ENCODE measurements at places on chromosomes 16 and 17.
A peak's percentile ranks its signal among the peaks of the same experiment; 100 is the strongest.

- DNase-seq: peak; percentile 40
These were observed 404.8 kb upstream of the HSBP1 start for GRCh38 chr16:83402967-83403366.

GRCh38 chr16:3066440-3066748 lies 954 bp downstream of the IL32 start:
- DNase-seq: no peak

DNA sequence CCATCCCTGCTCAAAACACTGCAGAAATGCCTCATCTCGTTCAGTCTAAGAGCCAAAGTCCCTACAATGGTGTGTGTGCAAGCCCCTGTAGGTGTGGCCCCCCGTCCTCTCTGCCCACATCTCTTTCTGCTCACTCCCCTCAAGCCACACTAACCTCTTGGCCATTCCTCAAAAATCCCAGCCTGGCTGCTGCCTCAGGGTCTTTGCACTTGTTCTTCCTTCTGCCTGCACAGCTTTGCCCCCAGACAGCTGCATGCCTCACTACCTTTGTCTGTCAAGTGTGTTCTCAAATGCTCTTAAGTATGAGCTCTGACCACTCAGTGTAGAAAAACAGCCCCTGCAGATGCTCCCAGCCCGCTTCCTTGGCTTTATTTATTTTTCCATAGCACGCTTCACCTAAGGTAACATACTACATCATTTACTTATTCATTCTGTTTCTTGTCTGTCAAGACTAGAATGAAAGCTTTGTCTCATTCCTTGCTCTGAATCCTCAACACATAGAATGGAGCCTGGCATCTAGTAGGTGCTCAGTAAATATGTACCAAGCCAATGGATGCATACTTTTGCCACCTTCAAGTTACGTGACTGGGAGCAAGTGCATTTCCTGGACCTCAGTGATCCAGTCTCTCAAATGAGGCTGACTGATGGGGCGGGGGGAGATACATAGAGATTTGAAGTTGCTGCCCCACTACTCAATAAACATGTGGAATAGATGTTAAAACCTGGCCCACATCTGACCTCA lies 38.1 kb downstream of the RAI1 start:
- no peak for DNase-seq

- DNase-seq: no peak
These were observed 23.6 kb downstream of the ALOX15B start for GRCh38 chr17:8062435-8062806.

DNA sequence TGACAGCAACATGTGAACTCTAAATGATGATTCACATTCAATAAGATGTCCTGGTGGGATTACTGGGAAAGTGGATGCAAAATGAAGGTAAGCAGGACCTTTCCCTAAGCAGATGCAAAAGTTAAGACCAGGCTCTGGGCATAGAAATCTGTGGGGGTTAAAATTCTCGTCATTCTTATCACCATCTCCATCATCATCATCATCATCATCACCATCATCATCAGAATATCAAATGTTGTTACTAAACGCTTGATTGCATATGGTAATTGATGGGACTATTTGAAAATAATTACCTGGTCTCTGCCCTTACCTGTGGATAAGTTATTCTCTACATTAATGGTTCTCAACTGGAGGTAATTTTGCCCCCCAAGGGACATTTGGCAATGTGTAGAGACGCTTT lies 41.9 kb upstream of the TMEM132E start:
- DNase-seq: no peak

DNA sequence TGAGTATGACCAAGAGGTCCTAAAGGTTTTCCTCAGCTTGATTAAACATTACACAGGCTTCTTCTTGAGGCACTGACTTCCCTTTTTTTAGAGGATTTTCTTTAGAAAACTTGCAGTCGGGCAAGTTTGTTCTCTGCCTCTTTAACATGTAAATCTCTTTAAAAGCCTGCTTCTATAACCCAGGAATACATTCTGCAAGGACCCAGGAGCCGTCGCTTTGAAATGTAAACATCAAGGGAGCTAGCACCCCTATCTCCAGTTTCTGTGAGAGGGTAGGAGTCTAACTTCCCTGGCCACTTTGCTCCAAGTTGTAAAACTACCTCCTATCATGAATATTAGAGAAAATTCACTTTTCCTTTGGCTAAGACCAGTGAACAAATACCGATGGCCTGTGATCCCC lies 201.5 kb upstream of the CPHXL start:
- no peak for DNase-seq

GRCh38 chr17:44362949-44363612 lies 572 bp downstream of the FAM171A2 start:
- DNase-seq: peak; percentile 56

DNA sequence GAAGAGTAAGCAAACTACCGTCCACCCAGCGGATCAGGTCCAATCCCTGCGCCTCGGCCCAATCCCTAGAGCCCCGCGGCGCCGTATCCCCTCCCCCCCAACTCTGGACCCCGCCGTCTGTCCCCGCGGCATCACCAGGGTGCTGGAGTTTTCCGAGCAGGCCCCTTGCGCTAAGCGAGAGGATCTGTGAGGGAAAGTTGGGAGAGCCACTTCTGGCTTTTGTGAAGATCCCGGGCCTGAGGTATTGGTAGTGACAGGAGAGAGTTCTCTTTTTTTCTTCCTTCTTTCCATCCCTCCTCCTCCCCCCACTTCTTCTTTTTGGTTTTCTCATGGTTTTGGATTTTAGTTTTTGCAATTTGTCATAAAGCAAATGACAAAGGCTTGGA lies 3.5 kb upstream of the DLX4 start:
- no peak for DNase-seq

DNA sequence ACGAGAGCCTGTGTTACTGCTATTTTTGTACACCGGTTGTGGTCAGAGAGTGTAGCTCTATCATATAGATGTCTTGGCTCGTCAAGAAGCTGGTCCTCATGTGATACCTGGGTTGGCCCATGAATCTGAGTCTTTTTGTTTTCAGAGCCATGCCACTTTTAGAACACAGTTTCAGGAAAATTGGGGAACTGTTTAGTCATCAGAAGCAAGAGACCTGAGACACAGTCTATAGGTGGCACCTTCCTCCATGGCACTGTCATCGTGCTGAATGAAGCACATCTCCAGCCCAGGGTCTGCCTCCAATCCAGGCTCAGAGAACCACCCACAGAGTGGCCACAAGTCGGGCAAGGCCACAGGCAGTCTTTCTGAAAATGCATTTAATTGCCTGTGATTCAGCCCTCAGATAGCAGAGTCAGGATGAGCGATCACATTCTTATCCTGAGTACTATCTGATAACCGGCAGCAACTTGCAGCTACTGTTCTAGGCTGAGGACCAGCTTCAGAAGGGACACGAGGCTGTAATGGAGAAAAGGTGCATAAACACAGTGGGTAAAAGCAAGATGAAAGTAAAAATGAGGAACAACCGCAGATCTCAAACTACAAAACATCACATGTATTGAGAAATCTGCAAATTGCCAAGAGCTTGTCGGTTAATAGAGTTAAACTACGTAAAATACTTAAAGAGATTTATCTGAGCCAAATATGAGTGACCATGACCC lies 14.2 kb upstream of the HAPSTR1 start:
- peak; percentile 57 for DNase-seq

- DNase-seq: no peak
These were observed 4.2 kb downstream of the SYT17 start for GRCh38 chr16:19172098-19172780.

GRCh38 chr17:73156166-73156840 lies 8.5 kb upstream of the SSTR2 start:
- peak; percentile 92 for DNase-seq

- no peak for DNase-seq
These were observed 39.8 kb downstream of the NF1 start for GRCh38 chr17:31134576-31134975.

DNA sequence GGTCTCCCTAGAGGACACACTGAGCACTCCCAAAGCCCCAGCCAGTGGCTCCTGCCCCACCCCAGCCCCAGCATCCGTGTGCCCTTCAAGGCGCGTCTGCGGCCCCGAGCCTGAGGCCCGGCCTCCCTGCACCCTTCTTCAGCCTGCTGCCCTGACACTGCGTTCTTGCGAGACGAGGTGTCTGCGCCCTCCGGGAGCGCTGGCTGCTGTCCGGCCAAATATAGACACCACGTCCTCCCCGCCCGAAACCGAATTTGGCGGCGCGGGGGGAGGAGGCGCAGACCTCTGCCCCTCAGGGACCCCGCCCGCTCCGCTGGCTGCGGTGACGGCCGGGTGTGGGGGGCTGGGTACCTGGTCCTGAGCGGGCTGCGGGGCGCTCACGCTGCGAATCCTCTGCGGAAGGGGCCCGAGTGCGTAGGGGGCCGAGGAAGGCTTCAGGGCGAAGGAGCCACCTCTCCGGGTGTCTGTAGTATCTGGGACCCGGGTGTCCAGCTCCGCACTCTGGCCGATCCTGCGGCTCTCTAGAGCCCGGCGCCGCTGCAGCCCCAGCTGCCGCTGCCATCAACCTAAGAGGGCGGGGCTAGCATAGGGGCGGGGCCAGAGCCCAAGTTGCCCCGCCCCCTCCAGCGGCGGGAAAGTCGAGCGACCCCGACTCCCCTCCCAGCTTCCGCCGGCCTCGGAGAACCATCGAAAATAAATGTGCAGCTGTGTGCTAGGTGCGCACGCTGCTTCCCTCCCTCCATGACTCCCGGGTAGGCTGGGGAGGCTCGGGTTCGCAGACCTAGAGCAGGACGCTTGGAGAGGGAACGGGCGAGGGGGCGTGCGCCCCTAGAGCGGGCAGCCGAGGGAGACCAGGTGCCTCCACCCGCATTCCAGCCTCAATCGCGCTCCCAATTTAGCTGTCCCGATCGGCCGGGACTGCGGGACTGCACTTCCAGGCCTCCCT lies at the start of gene CORO6:
Gene CORO6, minus strand, starts transcription at position 576 of the 946 bp plus-strand sequence. CDS start 1,491 bp downstream, outside the sequence.
- peak; percentile 86 for DNase-seq

GRCh38 chr17:82914375-82914774 lies 74.6 kb upstream of the ZNF750 start:
- DNase-seq: peak; percentile 82

DNA sequence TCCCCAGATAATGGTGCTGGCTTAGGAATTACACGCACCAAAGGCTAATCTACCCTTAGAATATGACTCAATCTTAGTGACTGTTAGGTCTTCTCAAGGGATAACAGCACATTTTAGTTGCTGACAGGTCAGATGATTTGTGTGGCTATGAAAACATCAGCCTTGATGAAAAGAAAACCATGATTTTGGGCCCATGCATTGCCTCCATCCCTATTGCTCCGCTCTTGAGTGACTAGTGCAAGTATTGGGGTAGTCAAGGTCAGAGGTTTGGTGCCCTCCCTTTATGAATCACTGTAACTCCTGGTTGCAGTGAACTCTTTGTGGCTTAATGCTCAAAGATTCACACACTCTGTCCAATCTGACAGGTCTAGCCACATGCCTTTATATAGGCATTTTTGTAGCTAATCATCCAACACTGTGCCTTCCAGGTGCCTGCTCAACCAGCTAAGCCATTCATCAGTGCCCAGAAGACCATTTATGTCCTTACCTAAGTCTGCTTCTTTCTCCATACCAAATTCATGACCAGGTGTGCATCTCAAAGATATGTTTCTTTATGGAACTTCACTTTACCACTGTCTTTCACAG lies 251.6 kb downstream of the KCNJ2 start:
- DNase-seq: no peak

- no peak for DNase-seq
These were observed 155.3 kb downstream of the PRKCB start for GRCh38 chr16:23991066-23991465.

GRCh38 chr16:719815-720446 lies 1.0 kb upstream of the ANTKMT start:
- DNase-seq: no peak

GRCh38 chr16:55508941-55509931 lies at the start of gene LPCAT2:
Gene LPCAT2 (plus strand): TSS chr16:55509072. CDS start chr16:55509182, 110 bp downstream.
- DNase-seq: peak; percentile 96

GRCh38 chr16:57613514-57613913 lies 14.9 kb upstream of the ADGRG1 start:
- DNase-seq: no peak

DNA sequence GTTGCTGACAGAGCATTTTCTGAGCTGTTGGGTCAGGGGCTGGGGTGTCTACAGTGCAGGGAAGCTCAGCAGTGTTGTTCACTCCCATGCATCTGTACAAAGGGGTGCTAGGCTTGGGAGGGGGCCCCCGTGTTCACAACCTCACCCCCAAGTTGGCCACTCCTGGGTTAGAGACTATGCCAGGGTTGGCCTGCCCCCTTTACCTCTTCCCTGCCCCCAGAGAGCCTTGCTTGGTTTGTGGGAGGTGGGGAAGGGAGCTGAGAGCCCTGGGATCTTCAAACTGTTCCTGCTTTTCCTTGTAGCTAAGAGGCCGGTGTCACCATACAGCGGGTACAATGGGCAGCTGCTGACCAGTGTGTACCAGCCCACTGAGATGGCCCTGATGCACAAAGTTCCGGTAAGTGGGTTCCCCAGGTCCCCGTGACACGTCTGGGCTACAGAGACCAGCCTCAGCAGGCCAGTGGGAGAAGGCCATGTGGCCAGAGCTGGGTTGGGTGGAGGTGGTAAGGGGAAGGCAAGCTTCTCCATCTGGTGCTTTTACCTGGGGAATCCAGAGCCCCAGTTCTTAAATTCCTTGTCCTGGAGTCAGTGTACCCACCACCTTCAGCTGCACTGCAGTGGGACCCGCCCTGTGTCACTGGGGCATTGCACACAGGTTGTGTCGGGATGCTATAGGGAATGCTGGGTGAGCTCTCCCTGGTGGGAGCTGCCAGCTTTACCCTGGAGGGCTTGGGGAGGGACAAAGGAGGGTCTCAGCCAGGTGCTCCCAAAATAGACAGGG lies 11.8 kb downstream of the GPRC5C start:
- no peak for DNase-seq

DNA sequence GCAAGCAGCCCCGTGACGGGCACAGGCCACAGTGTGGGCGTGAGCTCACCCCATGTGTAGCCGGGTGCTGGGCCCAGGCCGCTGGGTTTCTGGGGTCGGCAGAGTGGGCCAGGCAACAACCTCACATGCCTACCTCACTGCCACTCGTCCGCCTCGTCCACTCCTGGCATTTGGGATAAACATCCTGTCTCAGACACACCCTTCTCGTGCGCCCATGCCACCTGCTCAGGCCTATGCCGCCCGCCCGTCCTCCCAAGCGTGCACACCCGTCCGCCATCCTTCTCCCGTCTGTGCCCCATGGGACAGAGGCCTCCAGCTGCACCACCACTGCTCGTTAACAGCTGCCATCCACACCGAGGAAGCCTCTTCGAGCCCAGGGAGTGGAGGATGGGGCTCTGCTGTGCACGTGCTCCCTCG lies 64.3 kb downstream of the KLHDC4 start:
- DNase-seq: no peak

GRCh38 chr17:4974115-4974670 lies 6.6 kb upstream of the SPAG7 start:
- DNase-seq: no peak

DNA sequence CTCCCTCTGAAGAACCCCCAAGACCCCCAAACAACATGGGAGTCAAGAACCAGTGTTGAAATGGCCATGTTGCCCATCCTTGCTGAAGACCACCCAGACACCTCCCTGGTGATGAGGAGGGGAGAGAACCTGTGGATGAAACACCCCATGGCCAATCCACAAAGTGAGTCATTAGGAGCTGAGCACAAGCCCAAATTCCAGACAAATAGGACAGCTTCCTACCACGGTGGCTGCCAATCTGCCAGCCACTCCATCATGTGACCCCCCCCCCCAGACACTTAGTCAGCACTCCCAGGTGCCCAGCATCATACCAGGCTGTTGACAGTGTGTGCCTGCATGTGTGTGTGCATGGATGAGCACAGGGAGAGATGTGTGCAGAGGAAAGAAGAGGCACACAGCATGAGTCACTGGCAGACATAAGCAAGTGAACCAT lies 26.4 kb upstream of the RPL38 start:
- DNase-seq: no peak

Data from AG20443 (cell line).